ENCODE measurements at places on chromosomes 1 and 21.
A peak's percentile ranks its signal among the peaks of the same experiment; 100 is the strongest.

- no peak for DNase-seq
Measured at GRCh38 chr1:40939320-40940059, 40.0 kb upstream of the CTPS1 start.

DNA sequence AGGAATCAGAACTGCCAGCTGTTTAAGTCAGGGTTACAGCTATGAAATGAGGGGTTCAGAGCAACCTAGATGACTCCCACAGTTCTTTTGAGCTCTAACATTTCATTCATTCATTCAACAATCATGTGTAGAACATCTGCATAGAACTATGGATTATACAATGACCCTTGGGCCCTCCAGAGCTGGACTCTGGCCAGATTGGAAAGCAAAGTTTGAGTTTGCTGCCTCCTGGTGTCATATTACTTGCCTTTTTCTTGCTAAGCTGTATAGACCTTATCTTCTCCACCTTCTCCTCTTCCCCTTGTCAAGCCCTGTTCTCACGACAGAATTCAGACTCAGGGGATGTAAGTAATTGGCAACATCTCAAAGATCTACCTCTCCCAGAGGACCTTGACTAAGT is 4.0 kb downstream of the CASQ2 start:
- no peak for DNase-seq

GRCh38 chr1:226481133-226481532 is 67.4 kb upstream of the STUM start:
- no peak for DNase-seq

- no peak for DNase-seq
Measured at GRCh38 chr21:35900539-35900938, 159.8 kb downstream of the SETD4 start.

GRCh38 chr1:110207831-110208230 is 2.3 kb upstream of the KCNC4 start:
- DNase-seq: peak; percentile 72

GRCh38 chr1:77037038-77037437 is 169.8 kb downstream of the ST6GALNAC5 start:
- DNase-seq: no peak

GRCh38 chr1:165152727-165153126 is 203.8 kb downstream of the LMX1A start:
- no peak for DNase-seq

DNA sequence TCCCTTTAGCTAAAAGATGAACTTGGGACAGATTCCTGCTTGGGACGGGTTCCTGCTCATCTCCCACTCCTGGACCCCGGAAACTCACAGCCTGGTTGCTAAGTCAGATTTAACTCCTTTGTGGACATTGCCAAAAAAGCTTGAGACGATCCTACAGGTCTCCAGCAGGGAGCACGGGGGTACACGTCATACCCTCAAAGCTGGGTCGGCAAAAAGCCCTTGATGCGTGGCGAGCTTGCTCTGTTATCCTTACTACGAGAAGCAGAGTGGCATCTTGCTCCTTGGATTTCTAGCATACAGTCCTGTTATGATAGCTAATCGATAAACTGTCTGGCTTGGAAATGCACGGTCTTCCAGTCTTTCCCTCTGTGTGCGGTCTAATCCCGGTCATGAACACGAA is 60.8 kb upstream of the KRTAP19-8 start:
- DNase-seq: no peak

GRCh38 chr21:38894899-38895298 is 89.2 kb downstream of the ETS2 start:
- DNase-seq: no peak

- no peak for DNase-seq
Measured at GRCh38 chr1:57142999-57143398, 177.2 kb upstream of the C8B start.

- DNase-seq: no peak
Measured at GRCh38 chr1:27351541-27352107, 9.8 kb downstream of the SYTL1 start.

- DNase-seq: no peak
Measured at GRCh38 chr1:245475126-245475525, 320.3 kb downstream of the KIF26B start.

DNA sequence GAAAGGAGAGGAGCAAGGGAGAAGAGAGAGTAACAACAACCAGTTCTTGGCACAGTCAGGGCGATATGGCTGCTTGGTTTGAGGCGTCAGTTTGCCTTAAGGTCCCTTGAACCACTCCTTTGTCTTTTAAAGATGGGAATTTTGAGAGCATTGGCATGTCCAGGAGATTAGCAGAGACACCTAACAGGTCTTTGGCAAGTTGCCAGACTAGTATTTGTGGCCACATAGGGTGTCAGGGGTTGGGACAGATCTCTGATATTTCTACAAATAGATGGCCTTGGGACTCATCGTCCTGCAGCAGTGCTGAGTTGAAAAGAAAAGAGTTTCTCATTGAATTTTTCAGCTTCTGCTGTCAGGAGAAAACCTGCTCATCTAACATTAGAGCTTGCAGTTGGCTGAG is 55.3 kb upstream of the KCND3 start:
- DNase-seq: no peak

DNA sequence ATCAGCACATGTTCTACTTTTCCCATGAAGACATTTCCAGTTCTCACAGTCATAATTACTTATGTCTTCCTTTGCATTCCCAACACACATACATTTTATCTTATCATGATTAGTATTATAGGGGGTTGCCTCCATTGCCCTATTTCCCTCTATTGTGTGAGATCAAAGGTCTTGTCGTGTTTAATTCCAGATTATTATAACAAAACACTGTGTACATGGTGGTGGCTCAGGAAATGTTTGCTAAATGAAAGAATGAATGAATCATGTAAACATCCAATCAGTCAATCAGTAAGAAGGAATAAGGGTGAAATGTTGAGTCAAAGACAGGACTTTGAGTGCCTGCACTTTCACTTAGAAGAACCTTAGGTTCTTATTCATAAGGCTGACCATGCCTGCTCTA is 376.0 kb downstream of the SMYD3 start:
- no peak for DNase-seq

DNA sequence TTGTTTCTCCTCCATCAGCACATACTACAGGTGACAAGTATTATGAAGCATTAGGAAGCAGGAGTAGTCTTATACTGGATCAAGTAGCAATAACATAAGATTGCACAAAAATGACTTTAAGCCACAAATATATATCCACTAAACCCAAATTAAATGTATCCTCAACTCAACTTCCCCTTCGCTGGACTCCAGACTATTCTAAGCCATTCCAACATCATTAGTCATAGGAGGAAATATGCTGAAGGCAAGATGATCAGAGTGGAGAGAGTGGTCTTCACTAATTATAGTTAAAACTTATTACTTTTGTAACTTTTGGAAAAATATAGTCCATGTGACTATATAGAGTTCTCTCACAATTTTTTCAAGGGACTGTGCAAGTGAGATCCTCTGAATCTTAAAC is 390.7 kb upstream of the ZP4 start:
- DNase-seq: no peak

GRCh38 chr1:2279210-2279639 is 51.1 kb downstream of the SKI start:
- no peak for DNase-seq

DNA sequence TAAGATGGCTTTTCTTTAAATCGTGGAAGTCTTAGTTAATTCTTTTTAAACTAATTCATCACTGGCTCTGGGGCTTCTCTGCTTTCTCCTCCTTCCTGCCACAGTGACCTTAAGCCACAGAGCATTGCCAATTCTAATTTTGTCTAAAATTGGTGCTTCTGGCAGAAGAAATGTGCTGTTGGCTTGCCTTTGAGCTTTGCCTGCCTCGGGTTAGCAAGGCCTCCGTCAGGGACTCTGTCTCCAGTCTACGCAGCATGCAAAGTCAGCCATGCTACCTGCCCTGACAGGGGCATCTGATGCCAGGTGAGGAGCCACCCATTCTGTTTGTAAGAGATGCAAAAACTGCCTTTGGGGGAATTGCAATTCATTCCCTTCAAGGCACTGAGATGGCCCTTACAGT is 25.2 kb downstream of the CLDN14 start:
- DNase-seq: no peak

DNA sequence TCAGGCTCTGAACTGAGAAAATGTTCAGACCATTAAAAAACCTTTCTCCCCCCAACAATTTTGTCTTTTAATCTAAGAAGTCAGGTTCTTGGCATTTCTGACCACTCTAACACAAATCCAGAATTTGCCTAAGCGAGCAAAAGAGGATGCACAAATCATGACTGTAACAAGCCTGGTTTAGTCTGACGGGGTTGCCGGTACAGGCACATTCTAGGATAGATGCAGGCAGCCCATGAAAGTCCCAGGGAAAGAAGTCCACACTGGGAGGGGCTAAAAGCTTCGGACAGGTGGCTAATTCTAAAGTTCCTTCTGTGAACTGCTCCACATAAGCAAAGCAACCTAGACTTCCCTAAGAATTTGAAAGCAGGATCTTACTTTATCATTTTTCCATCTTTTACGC is 48.0 kb upstream of the KCNE1 start:
- no peak for DNase-seq

GRCh38 chr1:183126528-183126927 is 59.5 kb upstream of the LAMC2 start:
- DNase-seq: no peak

DNA sequence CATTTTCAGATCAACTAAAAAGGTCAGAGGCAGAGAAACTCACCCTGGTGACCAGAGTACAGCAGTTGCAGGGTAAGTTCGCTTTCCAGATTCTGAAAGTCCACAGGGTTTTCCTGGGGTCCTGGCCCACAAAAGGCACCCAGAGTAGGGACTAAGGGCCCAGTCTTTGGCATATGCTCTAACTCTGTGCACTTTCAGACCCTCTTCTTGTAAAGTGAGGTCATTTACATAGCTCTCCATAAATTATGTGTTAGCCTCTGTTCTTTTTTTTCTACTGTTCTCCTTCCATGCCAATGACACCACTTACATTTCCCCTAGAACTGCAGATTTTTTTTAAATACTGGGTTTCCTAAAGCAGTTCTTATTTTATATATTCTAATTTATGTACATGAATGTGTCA is 6.3 kb downstream of the C1orf74 start:
- no peak for DNase-seq

GRCh38 chr1:31954607-31955283 is 16.6 kb upstream of the PTP4A2 start:
- no peak for DNase-seq

- DNase-seq: no peak
Measured at GRCh38 chr1:47424336-47424982, 8.4 kb downstream of the FOXE3 start.

GRCh38 chr1:41866285-41866684 is 52.4 kb downstream of the HIVEP3 start:
- DNase-seq: no peak

DNA sequence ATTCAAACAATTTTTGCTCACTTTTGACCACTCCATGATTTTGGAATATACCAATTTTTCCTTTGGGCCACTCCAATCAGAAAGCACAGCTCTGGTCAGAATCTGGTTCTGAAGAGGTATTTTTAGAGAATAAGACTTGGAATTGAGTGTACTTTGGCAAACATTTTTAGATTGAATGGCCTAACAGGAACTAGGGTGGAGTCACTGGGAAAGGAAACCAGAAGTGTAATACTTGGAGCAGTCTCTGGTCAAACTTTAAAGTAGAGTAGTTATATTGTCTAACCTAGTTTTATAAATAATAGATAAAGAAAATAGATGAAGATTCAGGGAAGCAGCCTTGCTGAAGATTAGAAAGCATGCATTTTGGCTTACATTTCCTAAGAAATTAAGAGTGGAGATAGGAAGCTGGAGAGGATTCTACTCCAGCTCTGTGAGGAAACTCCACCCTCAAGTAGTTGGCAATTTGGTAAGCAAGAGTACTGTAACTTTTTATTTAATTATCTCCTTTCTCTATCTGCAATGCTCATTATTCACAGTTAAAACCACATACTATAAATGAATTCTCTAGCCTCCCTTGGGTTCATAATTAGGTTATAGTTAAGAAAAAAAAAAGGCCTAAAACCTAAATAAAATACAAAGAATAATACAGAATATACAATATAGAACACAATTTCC is 15.8 kb downstream of the STIL start:
- DNase-seq: no peak

DNA sequence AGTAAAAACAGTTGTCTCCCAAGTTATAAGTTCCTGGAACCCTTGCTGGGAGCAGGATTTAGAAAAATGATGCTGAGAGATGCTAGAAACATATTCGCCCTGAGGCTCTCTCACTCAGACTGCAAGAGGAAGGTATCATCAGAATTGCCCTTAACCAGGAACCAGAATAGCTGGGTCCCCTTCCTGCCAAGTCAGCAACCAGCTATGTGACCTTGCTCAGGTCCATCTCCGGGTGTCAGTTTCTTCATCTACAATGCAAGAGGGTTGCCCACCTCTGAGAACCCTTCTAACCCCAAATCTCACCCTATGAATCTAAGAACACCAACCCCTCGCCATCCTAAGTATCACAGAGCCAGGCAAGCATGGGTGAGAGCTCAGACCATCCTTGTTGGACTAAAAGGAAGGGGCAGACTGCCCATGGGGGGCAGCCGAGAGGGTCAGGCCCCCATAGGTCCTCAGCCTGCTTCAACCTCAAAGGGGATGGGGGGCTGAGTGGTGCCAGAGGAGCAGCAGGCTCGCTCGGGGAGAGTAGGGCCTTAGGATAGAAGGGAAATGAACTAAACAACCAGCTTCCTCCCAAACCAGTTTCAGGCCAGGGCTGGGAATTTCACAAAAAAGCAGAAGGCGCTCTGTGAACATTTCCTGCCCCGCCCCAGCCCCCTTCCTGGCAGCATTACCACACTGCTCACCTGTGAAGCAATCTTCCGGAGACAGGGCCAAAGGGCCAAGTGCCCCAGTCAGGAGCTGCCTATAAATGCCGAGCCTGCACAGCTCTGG is 390 bp upstream of the S100A9 start:
- no peak for DNase-seq

DNA sequence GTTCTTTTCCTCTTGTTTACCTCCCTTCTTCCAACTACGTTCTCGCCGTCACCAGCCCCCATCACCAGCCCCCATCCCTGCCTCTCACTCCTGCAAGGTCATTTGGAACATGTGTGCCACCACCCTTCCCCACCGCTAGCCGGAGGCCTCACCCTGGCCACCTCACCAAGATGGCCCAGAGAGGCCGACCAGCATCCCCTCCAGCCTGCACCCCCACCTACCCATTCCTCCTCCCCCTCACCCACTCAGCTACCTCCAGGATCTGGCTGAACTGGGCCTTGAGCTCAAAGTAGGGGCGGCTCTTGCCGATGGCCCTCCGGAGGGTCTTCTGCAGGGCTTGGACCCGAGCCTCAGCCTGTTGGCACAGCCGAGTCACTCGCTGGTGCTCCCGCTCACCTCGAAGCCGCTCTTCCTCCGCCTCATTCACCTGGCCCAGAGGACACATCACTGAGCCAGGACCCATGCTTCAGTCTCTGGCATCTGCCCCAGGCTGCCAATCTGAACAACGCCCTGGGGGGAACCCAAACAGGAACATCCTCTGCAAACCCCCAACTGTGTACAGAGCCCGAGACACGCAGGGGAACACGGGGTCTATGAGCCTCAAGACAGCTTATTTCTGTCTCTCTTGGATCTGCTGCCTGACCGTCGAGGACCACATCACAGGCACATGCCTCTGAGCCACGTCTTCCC is 12.8 kb downstream of the SH3BP5L start:
- peak; percentile 77 for DNase-seq

- no peak for DNase-seq
Measured at GRCh38 chr1:3017440-3018050, 3.7 kb upstream of the ACTRT2 start.

GRCh38 chr1:176693697-176694329 is 230.8 kb downstream of the PAPPA2 start:
- DNase-seq: no peak
